ENCODE measurements at places on chromosomes 6 and 20.

- no peak for DNase-seq
Observed at GRCh38 chr6:161828355-161828754, 554.5 kb upstream of the AGPAT4 start.

DNA sequence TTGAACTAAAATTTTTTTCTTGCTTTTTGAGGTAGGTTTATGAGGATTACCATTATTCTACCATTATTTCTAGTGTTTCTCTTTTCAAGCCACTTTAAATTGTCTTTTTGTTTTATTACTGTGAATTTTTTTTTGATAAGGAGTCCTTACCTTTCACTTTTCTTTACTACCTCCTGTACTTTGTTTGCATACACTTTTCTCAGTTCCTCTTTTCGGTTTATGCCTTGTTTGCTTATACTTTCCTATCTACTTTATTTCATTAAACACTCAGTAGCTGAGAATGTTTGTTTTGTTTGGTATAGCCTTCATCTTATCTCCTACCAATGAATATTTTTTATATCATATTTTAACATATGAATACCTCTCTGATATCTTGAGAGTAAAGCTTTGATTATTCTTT, 147.9 kb downstream of the TFAP2B start:
- no peak for DNase-seq

DNA sequence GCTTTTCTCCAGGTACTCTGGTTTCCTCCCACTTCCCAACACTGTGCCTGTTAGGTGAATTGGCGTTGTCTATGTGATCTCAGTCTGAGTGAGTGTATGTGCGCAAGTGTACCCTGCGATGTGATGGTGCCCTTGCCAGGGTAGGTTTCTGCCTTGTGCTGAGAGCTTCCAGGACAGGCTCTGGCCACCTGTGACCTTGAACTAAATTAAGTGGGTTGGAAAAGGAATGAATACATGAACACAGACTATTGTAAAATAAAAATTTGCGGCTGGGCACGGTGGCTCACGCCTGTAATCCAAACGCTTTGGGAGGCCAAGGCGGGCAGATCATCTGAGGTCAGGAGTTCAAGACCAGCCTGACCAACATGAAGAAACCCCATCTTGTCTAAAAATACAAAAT, 678.0 kb downstream of the DHX35 start:
- DNase-seq: no peak

DNA sequence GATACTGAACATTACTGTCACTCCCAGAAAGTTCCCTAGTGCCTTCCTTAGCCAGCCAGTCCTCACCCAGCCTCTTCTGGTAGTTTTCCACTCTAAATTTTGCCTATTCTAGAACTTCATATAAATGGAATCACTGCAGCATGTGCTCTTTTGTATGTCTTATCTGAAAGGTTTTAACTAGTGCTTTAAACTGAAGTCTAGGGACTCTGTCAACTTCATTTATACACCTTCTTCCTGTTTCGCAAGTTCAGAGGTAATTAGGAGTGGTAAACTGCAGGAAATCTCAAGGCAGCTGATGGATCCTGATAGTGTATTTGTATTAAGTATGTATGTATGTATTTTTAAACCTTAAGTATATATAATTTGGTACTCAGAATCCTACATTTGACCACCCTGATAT, 94.3 kb downstream of the TCP11 start:
- DNase-seq: no peak

GRCh38 chr20:5540091-5540490, 210.1 kb upstream of the SHLD1 start:
- no peak for DNase-seq

DNA sequence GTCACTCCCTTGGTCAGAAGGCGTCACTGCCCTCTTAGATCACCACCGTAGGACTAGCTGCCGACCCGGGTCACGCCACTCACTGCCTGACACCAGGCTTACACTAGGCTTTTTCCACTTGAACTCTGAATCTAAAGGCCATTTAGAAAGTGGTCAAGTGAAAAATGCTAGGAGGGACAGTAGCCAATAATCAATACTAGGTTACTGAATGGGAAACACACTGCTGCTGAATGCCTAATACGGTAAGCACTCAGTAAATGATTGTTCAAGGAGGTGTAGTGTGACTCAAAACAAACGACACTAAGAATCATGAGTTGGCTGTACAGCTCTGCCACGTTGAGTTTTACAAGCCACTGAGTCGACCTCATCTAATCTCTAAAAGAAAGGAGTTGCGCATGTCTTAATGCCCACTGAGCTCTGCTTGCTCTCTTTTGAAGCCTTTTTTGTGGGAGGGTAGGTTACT, 760 bp upstream of the IBTK start:
- DNase-seq: no peak

DNA sequence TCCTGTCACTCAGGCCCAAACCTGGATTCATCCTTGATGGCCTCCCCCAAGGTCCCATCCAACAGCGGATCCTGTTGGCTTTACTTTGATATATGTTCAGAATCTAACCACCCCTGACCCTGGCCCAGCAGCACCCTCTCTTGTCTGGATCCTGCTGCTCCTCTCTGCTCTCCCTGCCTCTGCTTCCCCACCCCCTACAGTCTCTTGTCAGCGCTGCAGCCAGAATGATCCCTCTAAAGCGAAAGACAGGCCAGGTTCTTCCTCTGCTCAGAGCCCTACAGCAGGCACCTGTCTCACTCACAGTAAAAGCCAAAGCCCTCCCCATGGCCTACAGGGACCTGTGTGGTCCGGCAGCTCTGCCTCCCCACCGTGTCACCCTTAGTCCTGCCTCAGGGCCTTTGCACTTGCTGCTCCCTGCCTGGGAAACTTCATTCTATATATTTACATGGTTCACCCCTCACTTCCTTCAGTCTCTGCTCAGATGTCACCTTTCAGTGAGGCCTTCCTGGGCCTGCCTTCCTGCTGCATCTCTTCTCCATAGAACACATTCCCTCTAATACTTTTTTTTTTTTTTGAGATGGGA, 37.4 kb upstream of the KCNB1 start:
- no peak for DNase-seq

GRCh38 chr20:3679749-3680700, 1.8 kb downstream of the ADAM33 start:
- no peak for DNase-seq

- DNase-seq: no peak
Observed at GRCh38 chr6:117222861-117223260, 42.5 kb upstream of the VGLL2 start.

DNA sequence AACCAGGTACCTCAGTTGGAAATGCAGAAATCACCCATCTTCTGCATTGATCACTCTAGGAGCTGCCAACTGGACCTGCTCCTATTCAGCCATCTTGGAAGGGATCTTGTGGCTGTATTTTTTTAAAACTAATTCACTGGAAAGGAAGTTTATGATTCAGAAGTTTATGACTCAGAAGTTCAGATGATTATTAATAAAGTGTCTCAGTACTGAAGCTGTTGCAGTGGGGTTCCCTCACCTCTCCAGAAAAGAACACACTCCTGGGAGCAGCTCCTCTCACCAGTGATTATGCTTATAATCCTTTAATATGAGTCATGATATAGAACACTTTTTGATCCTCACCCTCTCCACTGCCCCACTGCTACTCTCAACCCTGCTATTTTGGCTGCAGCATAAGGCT, 291.2 kb upstream of the HS3ST5 start:
- no peak for DNase-seq

DNA sequence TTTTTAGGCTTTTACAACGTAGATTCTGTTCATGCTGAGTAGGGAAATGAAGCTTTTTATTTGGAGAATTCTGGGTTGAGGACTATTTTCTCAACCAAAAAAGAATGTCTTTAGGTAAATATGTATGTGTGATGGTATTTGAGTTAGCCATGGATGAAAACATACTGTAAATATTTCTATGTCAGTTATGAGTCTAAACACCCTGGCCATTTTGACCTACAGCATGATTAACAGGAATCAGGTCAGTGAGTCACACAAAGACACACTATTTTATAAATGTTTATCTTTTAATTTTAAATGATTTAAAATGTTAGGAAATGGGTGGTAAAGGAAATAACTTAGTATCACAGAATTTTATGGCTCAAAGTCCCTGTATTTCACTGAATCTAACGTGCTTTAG, 851.7 kb upstream of the MAP3K7 start:
- DNase-seq: no peak

GRCh38 chr20:46791722-46792416, 82.4 kb downstream of the SLC2A10 start:
- no peak for DNase-seq

- DNase-seq: peak; percentile 52
Observed at GRCh38 chr6:48714250-48714649, 603.3 kb upstream of the PTCHD4 start.

GRCh38 chr6:100176311-100176950, 182.4 kb upstream of the MCHR2 start:
- DNase-seq: no peak

- DNase-seq: no peak
Observed at GRCh38 chr6:121426686-121427085, 8.8 kb upstream of the GJA1 start.

- no peak for DNase-seq
Observed at GRCh38 chr6:1601158-1602048, 8.3 kb upstream of the FOXC1 start.

DNA sequence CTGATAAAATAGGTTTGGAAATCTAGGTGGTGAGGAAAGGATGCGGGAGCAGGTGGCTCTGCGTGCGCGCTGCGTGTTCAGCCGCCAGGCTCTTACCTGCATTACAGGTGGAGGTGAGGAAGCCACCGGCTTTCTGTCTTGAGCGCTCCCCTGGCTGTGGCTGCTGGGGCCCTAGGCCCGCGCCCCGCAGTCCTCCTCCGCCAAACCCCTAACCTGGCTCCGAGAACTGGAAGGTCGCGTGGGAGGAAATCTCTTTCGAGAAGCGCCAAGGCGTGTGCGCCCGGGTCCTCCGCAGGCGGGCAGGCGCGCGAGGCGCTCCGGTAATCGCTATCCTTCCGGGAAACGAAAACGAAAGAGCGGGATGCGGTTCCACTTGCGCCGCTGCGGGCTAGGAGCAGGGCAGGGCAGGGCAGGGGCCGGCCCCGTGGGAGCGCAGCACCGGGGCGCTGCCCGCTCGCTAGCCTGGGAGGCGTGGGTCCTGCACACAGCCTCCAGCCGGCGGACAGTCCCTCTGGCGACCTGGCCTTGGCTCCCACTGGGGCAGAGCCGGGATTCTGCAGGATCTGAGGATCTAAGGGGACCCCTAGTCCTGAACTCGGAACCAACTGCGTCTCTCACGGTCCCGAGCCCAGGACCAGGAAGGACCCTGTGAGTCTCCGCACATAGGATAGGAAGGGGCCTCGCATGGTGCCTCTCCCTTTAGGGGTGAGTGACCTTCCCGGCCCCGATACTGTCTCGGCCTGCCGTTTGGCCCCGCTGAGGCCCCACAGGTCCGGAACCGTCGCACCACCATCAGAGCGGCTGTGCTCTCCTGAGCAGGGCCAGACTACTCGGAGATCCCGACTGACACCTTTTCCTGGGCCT, at the start of gene ETV7:
TSS of gene ETV7 (minus strand) at position 230 of the 864 bp plus-strand sequence. CDS start at position 102, 128 bp downstream.
- DNase-seq: peak; percentile 21

- DNase-seq: no peak
Observed at GRCh38 chr20:56979125-56979524, 287.3 kb downstream of the BMP7 start.

- no peak for DNase-seq
Observed at GRCh38 chr6:170110201-170111140, 180.4 kb downstream of the DLL1 start.

All from COR-L47 (cell line).